ENCODE measurements at places on chromosomes 5 and 9.

GRCh38 chr9:34046784-34047379, 1.8 kb downstream of the UBAP2 start:
- DNase-seq = no peak

DNA sequence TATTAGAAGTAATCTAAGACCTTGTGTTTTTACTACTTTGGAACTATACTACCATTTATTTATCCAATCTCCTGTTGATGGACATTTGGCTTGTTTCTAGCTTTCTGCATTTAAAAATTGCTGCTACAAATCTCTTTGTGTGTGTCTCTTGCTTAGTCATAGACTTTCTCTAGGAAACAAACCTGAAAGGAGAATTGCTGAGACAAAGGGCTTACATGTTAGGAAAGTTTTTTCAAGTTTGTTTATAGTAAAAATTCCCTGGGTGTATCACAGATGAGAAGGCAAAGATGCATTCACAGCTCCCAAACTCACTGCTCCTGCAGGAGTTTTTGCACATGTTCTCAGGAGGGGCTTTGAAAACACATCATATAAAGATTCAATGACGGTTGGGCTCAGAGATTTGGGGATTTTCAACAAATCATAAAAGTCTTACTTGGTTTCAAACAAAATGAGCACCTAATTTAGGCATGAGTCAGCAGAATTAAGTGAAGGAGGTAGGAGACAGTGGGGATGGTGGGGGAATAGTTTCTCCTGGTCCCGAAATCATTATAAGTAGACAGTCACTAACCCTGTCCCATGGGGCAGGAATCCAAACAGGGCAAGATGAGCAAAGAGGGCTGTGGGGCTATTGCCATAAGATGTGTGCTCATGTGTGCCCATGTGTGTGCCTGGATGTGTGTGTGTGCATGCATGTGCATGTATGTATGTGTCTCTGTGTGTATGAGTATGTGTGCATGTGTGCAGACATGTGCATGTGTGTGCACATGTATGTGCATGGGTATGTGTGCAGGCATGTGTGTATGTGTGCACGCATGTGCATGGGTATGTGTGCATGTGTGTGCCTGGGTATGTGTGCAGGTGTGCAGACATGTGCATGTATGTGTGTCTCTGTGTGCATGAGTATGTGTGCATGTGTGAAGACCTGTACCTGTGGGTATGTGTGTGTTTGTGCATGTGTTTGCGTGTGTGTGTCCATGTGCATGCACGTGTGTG, 43.4 kb upstream of the S1PR3 start:
- DNase-seq = no peak

- no peak for DNase-seq
Observed at GRCh38 chr5:170501931-170502330, 1.9 kb upstream of the KCNIP1 start.

GRCh38 chr9:6780690-6781089, 22.9 kb downstream of the KDM4C start:
- no peak for DNase-seq

- no peak for DNase-seq
Observed at GRCh38 chr5:15731699-15732098, 231.7 kb downstream of the FBXL7 start.

DNA sequence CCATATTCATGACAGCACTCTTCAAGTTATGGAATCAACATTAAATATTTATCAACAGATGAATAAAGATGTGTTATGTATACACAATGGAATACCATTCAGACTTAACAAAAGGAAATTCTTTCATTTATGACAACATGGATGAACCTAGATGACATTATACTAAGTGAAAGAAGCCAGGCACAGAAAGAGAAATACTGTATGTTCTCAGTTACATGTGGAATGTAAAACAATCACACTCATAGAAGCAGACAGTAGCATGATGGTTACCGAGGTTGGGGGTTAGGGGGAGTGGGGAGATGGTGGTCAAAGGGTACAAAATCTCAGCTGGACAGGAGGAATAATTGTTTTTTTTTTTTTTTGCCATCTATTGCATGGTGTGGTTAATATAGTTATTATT, 431.9 kb downstream of the DMAC1 start:
- no peak for DNase-seq

DNA sequence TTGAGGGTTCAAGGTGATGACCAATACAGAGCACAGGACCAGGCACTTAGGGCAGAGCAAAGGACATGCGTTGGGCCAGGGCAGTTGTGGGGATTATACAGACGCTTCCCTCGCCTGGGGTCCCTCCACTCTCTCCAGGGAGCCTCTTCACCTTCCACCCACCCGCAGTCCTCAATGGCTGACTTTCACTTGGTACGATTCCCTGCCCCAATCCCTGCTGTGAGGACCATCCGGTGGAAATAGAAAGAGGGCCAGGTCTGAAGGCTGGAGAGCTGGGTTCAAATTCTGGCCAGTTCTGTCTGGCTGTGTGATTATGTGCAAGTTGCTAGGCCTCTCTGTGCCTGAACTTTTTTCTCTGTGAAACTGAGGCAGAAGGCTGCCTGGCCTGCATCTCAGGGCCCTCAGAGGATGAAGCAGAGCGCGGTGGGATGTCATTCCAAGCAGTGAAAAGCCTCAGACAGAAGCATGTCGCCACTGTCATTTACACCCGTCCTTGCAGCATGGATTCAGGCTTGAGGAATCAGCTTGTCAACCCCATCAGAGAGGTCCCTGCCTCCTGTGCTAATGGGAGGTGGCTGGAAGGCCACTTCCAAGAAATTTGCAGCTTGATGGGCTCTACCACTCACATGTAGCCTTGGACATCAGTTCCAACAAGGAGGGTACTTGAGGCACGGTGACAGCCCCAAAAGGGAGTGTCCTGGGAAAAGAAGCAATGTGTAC, 206.6 kb upstream of the IER5L start:
- no peak for DNase-seq

DNA sequence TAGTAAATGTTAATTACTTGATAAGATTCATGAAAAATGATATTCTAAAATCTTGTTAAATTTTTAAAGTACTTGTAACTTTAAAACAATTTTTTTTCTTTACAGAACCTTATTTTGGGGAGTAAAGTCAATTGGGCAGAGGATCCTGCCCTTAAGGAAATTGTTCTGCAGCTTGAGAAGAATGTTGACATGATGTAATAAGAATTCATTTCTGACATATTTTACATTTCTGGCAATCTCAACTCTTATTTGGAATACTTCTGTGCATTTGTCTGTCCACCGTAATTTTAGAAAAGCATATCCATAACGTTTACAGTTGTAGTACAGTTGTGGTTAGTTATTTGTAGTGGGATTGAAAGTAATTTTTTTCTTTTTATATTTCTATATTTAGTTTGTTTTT, 20.2 kb downstream of the CENPH start:
- DNase-seq = no peak

DNA sequence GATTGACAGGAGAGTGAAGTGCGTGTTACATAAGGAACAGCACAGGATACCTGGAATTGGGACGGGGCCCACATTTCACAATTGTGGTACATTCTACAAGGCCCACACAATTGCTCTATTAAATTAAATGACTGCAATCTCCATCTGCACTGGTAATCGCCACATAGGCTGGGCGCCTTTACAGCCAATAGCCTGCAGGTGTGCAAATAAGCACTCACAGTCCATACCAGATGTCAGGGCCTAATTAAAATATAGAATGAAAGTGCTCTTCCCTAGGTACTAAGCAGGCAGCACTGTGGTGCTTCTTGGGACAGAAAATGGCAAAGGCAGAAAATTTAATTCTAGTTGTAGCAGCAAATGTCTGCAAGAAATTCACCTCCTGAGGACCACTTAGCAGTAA, 82.7 kb downstream of the ATP10B start:
- no peak for DNase-seq

DNA sequence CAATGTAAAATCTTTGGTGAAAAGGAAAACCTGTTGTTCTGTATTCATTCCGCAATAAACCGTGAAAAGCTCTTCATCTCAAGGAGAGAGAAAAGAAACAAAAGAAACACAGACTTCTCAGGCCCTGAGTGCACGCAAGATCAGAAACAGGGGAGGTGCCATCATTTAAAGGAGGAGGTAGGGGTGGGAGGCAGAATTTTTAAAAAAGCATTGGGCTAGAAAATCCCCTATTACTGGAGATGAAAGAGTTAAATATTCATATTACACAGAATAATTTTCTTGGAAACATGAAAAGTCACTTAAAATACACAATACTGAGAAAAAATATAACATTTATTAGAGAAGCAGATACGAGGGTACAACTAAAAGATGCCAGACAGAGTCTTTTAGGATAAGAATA, 56.3 kb downstream of the USP20 start:
- DNase-seq = no peak

GRCh38 chr5:61732369-61732768, 400.3 kb downstream of the ZSWIM6 start:
- DNase-seq = peak; percentile 26

DNA sequence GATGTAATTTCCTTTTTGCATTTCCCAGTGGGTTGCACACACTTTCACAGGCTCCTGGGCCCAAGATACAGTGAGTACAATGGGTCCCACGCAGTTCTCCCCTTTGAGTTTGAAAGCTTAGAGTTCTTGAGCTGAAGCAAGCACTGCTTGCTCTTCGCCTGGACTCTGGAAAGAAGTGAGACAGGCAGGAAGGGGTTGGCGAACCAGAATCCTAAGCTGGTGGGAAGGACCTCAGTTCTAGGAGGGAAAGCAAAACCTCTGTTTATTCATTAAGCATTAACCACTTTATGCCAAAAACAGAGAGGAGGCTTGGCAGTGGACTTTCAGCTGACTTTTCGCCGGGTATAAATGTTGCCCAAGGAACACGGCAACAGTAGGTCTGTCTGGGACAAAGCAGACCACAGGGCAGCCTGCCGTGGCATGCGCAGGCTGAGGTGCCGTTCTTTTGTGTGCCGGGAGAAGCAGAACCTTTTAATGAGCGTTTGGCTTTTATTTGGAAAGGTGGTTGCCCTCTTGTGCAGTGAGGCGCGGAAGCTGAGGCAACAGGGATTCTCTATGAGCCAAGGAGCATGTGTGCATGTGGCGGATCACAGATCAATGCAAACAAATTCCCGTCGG, 239.9 kb upstream of the PANK3 start:
- DNase-seq = no peak

GRCh38 chr5:95526871-95527270, 27.9 kb downstream of the SKIC3 start:
- no peak for DNase-seq

GRCh38 chr5:55860288-55860687, 9.1 kb downstream of the IL31RA start:
- no peak for DNase-seq

DNA sequence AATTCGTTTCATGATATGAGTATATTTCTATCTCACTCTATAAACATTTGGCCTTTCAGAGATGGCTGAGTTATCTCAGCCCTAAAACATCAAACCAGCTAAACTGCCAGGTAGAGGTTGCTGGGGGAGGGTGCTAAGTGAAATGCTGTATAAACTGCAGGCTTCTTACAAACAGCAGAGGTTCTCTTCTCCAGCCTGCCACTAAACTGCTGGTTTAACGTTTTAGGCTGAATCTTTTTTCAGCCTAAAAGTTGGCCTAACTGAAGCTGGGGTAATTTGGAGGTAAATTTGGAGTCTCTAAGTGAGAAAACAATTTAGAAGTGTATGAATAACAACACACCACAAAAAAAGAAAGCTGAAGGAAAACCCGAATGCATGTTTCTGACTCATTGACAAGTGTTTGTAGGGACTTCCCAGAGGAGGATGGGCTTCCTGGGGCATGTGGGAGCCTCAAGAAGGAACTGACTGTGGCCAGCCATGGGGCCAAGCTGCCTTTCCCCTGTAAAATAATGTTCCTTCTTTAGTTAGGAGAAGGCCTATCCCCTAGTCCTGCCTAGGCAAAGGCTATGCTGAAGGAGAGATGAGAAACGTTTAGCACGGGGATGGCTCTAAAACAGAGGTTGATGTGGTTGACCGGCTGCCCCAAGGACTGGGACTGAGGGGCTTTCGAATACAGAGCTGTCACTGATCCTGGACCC, 44.3 kb downstream of the SLC28A3 start:
- no peak for DNase-seq

GRCh38 chr9:29208670-29209069, 1635.4 kb upstream of the C9orf72 start:
- no peak for DNase-seq

GRCh38 chr9:89379508-89380115, 61.3 kb downstream of the SECISBP2 start:
- no peak for DNase-seq

DNA sequence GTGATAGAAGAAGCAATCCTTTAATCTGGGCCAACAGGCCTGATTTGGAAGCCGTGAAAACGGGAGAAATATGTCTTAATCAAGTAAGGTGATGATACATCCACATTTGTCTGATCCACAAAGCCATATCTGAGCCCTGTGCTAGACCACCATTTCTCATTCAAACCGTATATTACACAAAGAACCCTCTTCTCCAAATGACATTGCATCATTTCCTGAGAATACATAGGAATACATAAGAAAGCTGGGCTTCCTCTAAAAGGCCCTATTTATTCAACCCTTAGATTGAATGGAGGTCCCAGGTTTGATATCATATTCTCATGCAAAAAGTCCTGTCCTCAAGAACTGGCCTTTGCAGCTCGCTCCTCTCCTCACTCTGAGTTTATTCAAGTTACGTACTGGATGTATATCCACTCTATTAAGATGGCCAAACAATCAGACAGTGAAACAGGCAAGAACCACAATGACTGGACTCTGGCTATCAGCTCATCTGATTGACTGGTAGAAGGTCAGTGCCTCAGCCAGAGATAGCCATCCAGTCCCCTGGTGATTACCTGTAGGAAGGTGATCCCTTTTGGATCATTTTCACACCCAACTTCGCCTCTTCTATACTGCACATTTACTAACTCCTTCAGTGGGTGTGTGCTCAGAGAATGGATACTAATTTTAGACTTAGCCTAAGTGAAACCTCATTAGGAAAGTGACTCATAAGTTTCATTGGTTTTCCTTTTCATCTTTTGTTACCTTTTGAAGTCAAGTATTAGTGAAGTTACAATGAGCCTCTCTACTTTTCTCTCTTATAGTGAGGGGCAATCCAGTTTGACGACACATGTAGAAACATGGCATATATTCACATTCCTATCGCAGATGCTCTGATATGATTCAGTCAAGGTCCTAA, 167.6 kb upstream of the WWC1 start:
- DNase-seq = no peak

GRCh38 chr5:168879331-168879730, 300.2 kb upstream of the PANK3 start:
- no peak for DNase-seq

- DNase-seq = no peak
Observed at GRCh38 chr9:108468364-108468763, 387.4 kb downstream of the ACTL7B start.

- DNase-seq = peak; percentile 26
Observed at GRCh38 chr9:98318041-98318790, 62.8 kb upstream of the TBC1D2 start.

Measured in H7 (cell line).